NCI-H1092 (cell line): ENCODE measurements at places on chromosomes 12 and 14.

- DNase-seq = no peak
Observed at GRCh38 chr12:91127751-91128150, 16.5 kb upstream of the LUM start.

DNA sequence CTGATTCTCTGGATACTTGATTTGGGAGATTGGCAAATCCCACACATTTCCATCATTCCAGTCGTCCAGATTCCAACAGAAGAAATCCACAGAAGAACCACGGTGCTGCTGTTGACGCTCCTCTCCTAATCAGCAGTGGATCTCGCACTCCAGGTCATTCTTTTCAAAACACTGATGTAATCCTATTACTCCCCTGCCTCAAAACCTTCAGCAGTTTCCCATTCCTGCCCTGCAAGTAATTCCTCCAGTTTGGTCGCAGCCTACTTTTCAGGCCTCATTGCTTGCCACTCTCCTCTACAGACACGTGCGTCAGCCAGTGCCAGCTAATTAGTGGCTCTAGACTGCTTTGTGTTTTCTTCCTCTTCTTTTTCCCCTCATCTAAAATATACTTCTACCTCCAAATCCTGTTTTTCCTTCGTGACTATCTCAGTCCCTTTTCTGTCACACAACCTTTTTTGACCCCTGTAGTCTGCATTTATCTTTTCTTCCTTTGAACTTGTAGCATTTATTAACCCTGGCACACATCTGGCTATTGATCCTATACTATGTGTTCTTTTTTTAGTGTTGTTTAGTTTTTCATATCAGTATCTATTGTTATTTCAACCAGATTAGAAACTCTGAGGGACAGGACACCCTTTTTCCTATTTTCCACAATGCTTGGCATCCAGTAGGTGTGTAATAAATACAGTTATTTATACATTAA lies 36.8 kb downstream of the PRORP start:
- DNase-seq = no peak

- DNase-seq = no peak
Observed at GRCh38 chr12:6367065-6367968, 8.0 kb downstream of the SCNN1A start.

GRCh38 chr12:46452776-46453175 lies 80.2 kb upstream of the SLC38A2 start:
- DNase-seq = no peak

GRCh38 chr14:103028772-103029171 lies 28.6 kb downstream of the CDC42BPB start:
- no peak for DNase-seq

GRCh38 chr14:96804895-96805294 lies 7.7 kb downstream of the VRK1 start:
- no peak for DNase-seq

- no peak for DNase-seq
Observed at GRCh38 chr12:25020621-25021243, 71.8 kb upstream of the BCAT1 start.

- no peak for DNase-seq
Observed at GRCh38 chr12:87066326-87066725, 810.1 kb upstream of the MGAT4C start.

- DNase-seq = no peak
Observed at GRCh38 chr12:70194076-70194475, 49.2 kb upstream of the CNOT2 start.

- DNase-seq = no peak
Observed at GRCh38 chr14:34180434-34180833, 229.6 kb upstream of the EGLN3 start.

DNA sequence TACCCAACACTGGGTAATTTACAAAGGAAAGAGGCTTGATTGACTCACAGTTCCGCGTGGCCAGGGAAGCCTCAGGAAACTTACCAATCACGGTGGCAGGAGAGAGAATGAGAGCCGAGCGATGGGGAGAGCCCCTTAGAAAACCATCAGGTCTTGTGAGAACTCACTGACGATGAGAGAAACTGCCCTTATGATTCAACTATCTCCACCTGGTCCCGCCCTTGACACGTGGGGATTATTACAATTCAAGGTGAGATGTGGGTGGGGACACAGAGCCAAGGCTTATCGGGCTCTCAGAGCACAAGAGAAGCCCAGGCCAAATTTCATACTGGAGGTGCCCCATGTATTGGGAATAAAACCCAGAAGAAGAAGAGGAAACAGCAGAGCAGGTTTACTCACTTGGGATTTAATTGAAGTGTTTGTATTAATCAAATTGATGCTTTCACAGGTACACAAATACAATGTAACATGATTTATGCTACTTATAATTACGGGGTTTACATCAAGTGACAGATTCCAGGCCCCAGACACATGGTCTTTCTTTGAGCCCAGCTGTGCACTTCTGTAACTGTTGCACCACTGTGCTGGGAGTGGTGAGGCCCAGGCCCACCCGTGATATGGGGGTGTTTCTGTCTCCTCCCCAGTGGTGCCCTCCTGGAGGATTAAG lies 8.2 kb upstream of the CCDC85C start:
- DNase-seq = no peak

DNA sequence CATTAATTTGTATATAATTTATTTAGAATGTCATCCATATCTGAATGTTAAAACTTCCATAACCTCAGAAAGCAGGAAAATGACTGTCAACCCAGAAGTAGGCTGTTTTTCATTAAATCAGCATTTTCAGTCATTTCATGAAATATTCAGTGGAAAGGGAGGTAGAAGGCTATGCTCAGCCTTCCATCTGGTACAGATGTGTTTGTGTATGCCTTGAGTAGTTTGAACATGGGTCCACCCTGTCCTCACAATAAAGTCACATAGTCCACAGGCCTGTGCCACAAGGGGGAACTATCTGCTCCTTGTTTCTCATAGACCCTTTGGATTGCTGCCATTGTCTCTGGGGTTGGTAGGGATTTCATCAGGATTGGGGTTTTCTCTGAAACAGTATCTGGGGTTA lies 9.1 kb downstream of the LACRT start:
- no peak for DNase-seq

DNA sequence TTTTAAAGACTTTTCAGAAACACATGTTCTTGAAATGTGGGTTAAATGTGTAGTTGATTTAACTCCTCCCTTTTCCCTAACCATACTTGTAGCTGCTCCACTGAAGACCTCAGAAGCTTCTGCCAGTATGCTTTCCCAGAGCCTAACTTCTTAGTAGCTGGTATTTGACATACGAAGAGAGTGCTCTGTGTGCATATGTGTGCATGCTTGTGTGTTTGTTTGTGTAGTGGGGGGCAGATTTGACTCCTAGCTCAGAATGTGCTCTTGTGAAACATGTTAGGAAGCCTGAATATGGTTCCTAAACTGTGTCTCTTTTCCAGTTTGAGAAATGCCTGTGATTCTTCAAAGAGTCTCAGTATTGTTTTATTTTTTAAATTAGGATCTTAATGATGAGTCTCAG lies 420.4 kb downstream of the PCNX1 start:
- no peak for DNase-seq

GRCh38 chr12:6606331-6607131 lies 648 bp downstream of the CHD4 start:
- DNase-seq = no peak

GRCh38 chr12:130491421-130492357 lies 154.0 kb downstream of the PIWIL1 start:
- no peak for DNase-seq

DNA sequence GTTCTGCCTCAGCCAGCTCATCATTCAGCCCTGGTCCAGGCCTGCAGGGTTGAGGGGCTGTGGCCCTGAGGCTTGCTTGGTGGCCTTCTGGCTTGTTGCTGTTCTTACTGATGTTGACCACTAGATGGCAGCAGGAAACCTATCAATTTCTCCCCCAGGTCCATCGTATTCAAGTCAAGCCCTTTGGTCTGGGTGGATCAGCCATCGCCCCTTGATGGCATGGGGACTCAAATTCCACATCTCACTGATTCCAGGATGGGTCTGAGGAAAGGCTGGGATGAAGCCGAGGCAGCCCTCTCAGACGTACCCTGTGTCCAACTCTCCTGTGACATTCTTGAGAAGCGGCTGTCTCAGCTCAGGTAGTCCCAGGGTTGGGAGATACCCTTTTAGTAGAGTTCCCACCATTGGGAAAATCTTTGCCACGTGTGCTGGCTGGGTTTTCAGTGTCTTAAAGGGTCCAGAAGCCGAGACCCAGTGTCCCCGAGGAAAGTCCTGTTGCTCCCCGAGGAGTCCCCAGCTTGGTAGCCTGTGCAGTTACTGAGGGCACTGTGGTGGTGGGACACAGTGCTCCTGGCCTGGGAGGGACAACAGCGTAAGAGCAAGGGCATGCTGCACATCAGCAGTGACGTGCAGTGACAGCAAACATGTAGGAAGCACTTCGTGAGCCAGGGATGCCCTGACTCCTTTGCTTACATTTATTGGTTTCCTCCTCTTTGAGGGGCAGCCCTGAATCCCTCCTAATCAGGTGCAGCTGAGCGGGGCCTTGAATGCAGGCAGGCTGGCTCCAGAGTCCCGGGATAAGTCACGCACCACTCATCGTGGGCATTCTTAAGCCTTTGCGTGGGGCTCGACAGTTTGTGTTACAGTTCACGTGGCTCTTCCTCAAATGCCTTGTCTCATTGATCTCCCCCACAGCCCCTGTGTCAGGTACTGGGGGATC lies 58.6 kb downstream of the TSPAN9 start:
- peak; percentile 47 for DNase-seq

DNA sequence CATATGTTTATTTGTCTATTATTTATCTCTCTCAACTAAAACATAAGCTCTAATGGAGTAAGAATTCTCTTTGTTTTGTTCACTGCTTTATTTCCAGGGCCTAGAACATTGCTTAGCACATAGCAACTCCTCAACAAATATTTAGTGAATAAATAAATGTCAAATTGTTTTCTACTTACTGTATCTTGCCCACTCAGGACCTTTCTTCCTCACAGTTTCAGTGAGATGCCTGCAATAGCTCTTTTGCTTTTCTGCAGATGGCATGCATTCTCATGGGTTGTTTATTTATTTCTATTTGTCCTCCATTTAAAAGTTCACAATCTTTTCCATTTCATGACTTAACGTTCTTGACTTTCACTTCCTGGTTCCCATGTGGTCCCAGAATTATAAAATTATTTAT lies 94.9 kb upstream of the TTC7B start:
- DNase-seq = no peak
